ENCODE measurements at places on chromosomes 12 and 14.

- no peak for DNase-seq
Observed at GRCh38 chr12:102638777-102639176, 158.4 kb upstream of the IGF1 start.

DNA sequence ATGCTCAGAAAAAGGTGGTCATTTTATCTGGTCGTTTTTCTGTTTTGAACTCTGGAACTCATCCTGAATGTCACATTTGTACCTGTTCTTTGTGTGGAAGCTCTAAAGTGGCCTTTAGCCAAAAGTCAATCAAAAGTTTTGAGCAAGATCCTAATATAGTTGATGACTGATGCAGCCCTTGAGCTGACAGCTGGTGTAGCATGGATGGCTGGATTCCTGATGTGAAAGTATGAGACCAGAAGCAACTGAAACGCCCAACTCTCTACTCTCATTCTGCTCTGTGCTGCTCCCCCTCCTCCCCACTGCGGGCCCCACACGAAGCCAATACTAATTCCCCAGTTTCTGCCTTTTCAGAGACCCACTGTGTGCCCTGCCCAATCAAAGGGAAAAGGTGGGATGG lies 10.3 kb upstream of the MYH7 start:
- no peak for DNase-seq

GRCh38 chr14:100839315-100839585 lies 13.3 kb downstream of the MEG3 start:
- no peak for DNase-seq

GRCh38 chr12:17215759-17216570 lies 610.0 kb upstream of the LMO3 start:
- no peak for DNase-seq

GRCh38 chr14:99036611-99037293 lies 235.2 kb downstream of the BCL11B start:
- peak; percentile 76 for DNase-seq

DNA sequence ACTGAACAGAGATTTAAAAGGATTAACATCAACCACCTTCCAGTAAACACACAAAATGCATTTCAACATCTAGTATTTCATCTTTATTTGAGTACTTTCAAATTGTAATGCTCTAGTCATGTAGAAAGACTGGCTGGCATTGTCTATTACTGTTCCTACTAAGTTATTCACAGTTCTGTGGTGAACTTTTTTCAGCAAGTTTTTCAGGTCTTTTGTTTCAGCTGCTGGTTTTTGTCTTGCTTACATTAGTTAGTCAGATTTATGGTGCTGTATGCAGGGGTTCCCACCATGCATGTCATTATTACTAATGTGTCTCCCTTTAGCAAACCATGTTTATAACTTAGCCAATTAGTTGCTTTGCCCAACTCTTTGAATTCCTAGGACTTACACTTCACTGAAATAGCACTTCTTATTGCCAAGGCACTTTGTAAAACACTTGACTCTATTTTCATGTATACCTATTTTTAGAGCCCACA lies 253.4 kb upstream of the KITLG start:
- no peak for DNase-seq

DNA sequence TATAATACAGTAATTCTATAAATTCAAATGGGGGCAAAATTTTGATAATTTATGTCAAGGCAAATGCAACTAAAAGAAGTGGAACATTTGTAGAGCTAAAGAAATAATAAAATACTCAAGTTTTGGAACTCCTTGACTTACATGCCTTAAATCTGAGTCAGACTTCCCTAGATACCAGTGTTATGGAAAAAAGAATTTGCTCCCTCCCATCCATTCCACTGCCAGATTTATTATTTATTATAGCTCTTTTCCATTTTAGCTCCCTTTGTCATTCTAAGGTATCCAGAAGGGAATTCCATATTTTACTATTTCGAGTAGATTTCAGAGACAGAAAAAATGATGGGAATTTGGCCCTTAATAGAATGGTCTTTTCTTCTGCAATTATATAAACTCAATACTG lies 44.0 kb downstream of the RHOJ start:
- no peak for DNase-seq

- DNase-seq: peak; percentile 13
Observed at GRCh38 chr12:27396216-27396815, 50.2 kb upstream of the SMCO2 start.

GRCh38 chr14:30295980-30296379 lies 263.0 kb upstream of the G2E3 start:
- no peak for DNase-seq

GRCh38 chr14:80906946-80907345 lies 34.6 kb downstream of the CEP128 start:
- DNase-seq: no peak

GRCh38 chr14:93859957-93860356 lies 67.2 kb upstream of the FAM181A start:
- DNase-seq: no peak

DNA sequence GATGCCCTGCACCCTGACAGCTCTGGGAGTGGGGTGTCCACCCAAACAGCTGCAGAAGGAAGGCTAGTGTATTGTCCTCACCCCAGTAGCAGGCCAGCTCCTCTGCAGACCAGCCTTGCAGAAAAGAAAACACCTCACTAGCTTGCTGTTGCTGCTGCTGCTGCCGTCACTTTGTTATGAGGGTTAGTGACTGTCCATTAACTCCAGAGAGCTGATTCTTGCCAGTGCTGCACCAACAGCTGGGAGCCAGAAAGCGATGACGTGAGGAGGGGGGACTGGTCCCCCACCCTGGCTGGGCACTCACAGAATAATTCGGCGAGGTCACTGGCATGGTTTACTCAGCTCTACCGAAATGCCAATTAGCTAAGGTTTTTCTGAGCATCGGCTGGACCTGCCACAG lies 2.8 kb downstream of the SYNDIG1L start:
- no peak for DNase-seq

- no peak for DNase-seq
Observed at GRCh38 chr12:131732-132495, 65.3 kb downstream of the IQSEC3 start.

DNA sequence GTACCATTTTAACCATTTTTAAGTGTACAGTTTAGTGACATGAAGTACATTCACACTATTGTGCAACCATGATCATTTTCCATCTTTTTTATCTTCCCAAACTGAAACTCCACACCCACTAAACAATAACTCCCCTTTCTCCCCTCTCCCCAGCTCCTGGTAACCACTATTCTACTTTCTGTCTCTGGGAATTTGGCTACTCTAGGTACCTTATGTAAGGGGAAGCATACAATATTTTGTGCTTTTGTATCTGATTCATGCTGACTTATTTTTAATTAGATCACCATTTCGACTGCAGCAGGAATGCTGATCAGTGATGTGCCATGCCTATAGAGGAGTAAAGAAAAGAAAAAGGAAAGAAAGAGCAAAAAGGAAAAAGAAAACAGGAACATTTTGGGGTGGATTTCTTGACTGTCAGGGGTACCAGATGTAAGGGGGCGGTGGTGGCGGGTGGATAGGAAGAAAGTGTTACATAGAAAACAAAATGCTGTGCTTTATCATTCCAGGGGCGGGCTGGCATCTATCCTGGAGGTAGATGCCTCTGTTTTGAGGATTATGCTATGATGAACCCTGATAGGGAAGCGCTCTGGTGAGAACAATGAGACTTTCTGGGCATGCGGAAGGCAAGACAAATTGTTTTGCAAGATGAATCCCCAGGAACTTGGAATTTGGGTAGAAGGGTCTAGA lies 45.2 kb upstream of the CTDSP2 start:
- no peak for DNase-seq

GRCh38 chr14:98133806-98134205 lies 1138.2 kb downstream of the BCL11B start:
- no peak for DNase-seq

DNA sequence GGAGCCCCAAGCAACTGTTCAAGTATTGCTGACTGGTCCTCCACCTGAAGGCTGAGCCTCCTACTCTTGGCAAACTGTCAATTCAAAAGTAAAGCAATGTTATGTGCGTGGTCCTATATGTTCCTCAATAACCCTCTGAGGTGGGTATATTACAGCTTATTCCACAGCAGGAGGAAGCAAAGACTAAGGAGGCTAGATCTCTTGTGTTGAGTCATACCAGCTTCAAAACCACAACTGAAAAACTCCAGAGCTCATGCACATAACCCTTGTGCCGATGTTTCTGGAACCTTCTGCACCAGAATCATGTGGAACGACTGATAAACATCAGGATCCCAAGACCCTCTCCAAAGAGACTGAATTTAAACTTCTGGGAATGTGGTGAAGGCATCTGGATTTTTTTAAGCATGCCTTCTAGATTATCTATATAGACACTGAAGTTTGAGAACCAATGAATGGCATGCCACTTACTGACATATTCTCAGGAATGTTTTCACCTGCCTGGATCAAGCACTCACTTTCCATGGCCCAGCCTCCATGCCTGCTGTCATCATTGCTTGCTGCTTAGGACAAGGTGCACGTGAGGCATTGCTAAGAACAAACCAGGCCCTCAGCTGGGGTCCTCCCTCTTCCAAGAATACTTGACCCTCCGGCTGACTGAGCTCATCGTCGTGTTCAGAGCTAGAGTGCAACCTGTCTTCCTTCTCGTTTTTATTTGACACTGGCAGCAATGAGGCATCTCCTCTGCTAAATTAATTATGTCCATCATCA lies 194.7 kb downstream of the BCL11B start:
- peak; percentile 50 for DNase-seq

DNA sequence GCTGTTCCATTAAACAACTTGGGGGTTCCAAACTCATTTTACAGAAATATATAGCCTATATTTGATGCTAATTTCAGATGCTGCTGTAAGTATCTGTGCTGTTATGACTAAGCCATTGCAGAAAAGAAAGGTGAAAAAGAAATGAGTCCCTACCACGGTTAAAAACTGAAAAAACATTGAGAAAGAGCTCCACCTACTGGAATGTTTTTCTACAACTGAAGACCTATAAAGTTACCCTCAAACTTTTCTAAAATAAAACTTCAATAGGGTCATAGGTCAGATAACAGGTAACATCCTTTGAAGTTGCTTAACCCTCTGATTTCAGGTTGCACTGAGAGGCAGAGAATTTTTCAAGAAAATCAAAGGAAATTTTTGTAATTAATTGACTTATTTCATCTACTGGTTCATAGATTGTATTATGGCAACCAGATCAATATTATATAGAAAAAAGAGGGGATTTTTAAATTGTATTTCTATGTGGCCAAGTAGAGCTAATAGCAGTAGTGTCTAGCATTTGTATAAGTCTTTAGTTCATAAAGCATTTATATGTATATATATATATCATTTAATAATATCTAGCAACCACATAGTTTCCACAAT lies 279.9 kb downstream of the RPS29 start:
- DNase-seq: peak; percentile 20

DNA sequence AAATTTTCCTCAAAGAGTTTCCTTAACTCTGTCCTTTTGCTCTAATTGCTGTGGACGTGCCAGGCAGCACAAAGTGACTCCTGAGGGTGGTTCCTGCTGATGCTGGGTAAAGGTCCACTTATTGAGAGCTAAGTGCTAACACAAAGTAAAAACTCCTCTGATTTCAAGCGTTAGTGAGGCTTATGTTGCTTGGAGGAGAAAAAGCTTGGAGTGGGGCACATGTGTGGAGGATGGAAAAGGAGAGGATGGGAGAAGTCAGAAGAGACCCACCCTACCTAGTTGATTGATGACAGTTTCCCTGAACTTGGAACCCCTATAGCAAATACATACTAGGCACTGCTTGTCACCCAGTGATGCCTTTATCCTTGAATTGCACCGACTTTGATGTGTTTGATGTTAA lies 10.1 kb upstream of the SLC11A2 start:
- DNase-seq: no peak

DNA sequence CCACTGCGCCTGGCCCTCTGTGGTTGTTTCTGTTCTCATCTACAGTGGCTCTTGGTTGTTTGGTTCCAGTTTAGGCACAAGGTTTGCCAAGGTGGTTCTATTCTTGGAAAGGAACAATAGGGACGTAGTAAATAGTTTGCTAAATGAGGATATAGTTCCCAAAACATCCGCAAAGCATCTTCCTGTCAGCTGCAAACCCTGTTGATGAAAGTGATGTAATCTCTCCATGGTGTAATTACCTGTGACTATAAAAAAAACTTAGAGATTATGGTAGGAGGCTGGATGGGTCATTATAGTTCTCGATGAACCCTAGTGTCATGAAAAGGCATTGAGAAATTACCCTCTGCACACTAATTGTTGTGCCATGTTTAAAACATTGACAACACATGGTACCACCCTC lies 52.9 kb downstream of the SUSD6 start:
- DNase-seq: no peak

GRCh38 chr12:64723630-64724029 lies 35.6 kb downstream of the GNS start:
- DNase-seq: no peak

DNA sequence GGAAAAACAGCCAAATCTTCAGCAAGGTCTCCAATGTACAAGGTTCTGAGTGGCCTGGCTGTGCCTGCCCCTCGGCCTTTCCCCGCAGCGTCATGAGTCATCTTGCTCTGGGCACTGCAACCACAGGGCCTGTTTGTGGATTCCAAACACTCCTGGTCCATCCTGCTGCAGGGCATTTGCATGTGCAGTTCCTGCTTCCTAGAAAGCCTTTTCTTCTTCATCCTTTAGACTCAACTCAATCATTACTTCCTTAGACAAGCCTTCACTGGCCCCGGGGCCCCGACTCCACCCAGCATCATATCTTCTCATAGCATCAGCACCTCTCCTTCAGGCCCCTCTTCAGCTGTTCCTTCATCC lies 101.8 kb upstream of the EGLN3 start:
- peak; percentile 51 for DNase-seq

GRCh38 chr12:22180705-22181104 lies 134.7 kb downstream of the CMAS start:
- DNase-seq: peak; percentile 76

DNA sequence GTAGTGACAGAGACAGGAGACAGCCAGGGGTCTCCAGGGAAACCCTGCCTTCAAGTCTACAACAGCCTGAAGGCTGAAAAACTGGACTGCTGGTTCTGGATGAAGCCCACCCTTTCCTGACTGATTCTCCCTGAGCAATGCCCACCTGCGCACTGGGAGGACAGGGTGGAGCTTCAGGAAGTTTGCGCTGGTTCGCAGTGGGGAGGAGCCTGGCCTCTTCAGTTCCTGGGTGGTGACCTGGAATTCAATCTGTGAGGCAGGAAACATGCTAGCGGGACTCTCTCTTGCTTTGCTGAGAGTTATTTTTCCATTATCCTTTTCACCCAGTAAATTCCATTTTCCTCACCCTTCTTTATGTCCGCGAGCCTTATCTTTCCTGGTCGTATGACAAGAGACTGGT lies 600.8 kb downstream of the TRHDE start:
- no peak for DNase-seq

Measured in suppressor macrophage treated with lipopolysaccharide for 1 hour (primary cell).